ENCODE measurements at places on chromosomes 3 and 15.

DNA sequence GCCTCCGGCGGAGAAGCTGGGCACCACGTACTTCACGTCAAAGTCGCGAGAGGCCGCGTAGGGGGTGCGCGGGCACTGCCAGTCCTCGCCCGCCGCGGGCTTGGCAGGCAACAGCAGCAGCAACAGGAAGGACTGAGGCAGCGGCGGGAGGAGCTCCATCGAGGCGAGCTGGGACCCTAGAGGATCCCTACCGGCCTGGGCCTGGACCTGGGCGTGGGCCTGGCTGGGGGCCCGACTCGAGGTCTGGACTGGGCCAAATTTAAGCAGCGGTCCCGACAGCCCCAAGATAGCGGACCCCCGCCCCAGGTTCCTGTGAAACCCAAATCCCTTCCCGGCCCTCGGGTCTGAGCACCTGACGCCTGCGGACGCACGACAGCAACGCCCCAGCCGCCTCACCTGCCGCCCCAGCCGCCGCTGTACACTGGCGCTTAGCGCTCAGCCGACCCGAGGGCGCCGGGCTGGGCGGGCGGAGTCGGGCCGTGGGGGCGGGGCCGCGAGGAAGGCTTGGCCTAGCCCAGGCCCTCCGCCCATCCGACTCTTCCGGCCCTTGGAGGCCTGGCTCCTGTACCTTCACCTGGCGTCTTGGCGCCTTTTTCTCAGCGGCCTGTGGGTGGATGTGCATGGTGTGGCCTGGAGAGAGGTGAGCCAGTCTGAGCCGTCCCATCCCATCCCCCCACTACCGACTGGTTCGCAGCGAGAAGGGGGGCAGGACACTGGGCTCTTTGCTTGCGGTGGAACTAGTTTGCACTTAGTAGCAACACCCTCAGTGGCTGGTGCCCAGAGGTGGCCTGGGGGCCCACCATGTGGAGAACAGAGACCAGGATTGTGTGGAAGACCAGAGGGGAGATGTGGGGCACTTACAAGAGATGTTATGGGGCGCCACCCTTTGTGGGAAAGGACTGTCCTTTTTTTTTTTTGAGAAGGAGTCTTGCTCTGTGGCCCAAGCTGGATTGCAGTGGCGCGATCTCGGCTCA lies at the start of gene MST1R:
Gene MST1R (minus strand): TSS at position 423 of the 974 bp plus-strand sequence. CDS start 264 bp downstream, at position 159.
- peak; percentile 96 for DNase-seq

DNA sequence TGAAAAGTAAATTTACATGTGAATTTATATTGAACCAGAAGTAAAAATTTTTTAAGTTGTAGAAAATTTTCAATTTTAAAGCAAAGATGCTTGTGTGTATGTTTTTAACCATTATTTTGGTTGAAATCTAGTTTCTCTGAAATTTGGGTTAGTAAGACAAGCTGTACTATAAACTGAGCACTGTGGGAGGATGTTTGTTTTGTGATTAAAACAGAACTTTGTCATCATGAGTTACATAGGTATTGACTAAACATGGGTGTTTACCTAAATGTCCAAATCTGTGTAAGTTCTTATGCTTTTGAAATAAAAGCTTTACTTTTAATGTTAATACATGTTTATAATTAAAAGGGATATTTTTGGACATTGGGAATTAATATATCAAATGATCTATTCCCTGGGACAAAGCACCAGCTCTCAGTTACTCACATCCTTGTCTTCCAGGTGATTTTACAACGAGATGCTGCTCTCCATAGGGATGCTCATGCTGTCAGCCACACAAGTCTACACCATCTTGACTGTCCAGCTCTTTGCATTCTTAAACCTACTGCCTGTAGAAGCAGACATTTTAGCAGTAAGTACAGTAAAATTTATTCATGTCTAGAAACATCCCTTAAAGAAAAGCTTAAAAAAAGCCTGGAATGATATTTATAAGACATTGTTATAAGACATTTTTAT lies 32.7 kb downstream of the RNF13 start:
- no peak for DNase-seq

- DNase-seq, result no peak
Measured at GRCh38 chr15:98668566-98669308, 20.4 kb downstream of the IGF1R start.

DNA sequence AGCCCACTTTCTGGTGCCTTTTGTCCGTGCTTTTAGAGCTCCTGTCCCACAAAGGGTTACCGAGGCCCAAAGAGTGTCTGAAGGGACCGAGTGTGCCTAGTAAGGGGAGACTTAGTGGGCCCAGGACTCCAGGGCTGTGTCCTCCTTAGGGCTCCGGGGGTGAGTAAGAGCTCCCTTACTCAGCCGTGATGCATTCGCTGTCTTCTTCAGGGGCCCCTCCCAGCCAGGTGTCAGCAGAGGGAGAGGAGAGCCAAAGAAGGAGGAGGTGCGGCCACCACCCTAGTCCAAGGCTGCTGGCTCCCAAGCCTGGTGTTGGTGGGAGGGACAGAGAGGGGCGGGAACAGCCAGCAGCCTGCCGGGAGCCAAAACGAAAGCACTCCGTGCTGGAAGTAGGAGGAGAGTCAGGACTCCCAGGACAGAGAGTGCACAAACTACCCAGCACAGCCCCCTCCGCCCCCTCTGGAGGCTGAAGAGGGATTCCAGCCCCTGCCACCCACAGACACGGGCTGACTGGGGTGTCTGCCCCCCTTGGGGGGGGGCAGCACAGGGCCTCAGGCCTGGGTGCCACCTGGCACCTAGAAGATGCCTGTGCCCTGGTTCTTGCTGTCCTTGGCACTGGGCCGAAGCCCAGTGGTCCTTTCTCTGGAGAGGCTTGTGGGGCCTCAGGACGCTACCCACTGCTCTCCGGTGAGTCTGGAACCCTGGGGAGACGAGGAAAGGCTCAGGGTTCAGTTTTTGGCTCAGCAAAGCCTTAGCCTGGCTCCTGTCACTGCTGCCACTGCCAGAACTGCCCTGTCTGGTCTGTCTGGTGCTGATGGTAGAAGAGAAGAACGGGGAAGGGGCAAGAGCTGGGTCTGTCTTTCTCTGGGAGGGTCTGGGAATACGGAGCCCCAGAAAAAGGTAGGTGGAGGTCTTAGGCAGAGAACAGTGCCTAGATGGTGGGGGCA lies at the start of gene IL17RC:
Gene IL17RC (plus strand): TSS at position 365 of the 947 bp plus-strand sequence. CDS start 218 bp downstream, at position 583.
- DNase-seq, result peak; percentile 97

- no peak for DNase-seq
Measured at GRCh38 chr15:73882761-73883419, 9.5 kb downstream of the TBC1D21 start.

DNA sequence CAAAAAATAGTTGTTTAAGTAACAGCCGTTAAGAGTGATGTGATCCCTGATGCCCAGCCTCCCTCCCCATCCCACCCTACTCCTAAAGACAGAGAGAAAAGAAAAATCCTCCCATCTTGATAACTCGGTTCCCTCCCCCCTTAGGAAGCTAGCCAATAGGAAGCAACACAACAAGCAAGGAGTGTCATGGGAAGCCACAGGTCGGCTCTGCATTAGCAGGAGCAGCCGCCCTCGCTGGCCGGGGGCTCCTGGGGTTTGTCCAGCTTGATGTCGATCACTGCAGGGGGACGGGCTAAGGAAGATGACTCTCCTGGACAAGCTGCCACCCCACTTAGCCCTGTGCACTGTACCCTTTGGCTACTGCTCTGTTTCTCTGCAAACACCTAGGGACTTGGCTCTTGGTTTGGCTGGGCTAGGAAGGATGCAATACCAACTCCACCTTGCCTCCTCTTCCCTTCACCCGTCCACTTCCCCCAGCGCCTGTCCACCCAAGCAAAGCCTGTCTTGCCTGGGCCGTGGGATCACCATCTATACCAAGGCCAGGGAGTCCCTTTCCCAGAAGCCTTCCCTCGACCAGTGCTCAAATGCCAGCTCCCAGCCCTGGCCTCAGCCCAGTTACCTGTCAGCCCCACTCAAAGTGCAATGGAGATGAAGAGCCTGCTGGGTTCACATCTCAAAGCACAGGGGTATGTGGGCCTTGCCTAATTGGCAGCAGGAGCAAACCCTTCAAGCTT lies 23.1 kb downstream of the SRPRB start:
- no peak for DNase-seq

GRCh38 chr3:172042136-172042662 lies 2.8 kb downstream of the FNDC3B start:
- DNase-seq, result no peak

DNA sequence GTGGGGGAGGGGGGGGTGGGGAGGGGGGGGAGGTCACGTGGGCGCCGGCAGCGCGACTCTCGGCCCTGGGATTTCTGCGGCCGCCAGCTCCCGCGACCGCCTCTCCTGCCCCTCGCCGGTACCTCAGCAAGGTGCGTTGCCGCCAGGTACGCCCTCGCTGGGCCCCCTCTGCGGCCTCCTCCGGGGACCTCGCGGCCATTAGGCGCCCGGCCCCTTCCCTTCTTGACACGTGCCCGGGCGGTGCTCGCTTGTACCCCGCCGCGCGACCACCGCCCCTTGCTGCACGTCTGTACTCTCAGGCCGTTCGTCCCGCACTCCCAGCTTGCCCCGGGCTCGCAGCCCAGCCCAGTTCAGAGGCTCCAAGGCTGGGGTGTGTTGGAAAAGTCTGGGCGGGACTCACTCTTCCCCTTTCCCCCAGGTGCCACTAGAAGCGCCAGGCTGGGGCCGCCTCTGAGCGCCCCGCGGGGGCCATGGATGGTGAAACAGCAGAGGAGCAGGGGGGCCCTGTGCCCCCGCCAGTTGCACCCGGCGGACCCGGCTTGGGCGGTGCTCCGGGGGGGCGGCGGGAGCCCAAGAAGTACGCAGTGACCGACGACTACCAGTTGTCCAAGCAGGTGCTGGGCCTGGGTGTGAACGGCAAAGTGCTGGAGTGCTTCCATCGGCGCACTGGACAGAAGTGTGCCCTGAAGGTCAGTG lies at the start of gene MAPKAPK3:
Gene MAPKAPK3 (plus strand): TSS at position 56 of the 696 bp plus-strand sequence. CDS start 415 bp downstream, at position 471.
- no peak for DNase-seq

- no peak for DNase-seq
Measured at GRCh38 chr3:57652203-57652602, 40.7 kb downstream of the DENND6A start.

- no peak for DNase-seq
Measured at GRCh38 chr15:74367296-74367854, at the start of gene CYP11A1. Gene CYP11A1 (minus strand): TSS chr15:74367646. CDS start chr15:74367585, 61 bp downstream.
